ENCODE measurements at places on chromosomes 16 and 17. TPM values are rescaled to one million over a fixed set of nuclear protein-coding genes. Genes with fewer than 3 reads are reported as not detected.

GRCh38 chr16:58931436-58931835 lies 197.3 kb upstream of the GOT2 start:
- no peaks in the 10 kb centered on the region for H3K36me3 ChIP-seq
- no peaks in the 10 kb centered on the region for H3K27me3 ChIP-seq
- no peak for DNase-seq
- H3K4me3 ChIP-seq, result no peak overlapping the region

DNA sequence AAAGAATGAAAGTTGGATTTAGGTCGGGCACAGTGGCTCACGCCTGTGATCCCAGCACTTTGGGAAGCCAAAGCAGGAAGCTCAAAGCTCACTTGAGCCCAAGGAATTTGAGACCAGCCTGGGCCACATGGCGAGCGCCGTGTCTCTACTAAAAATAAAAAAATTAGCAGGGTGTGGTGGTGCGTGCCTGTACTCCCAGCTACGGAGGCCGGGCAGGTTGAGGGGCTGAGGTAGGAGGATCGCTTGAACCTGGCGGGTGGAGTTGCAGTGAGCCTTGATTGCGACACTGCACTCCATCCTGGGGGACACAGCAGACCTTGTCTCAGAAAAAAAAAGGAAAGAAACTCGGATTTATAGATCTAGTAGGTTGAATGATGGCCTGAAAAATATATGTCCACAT lies 37.4 kb upstream of the RPH3AL start:
- H3K27me3 ChIP-seq, result peaks cover 2% of the 10 kb centered on the region
- H3K27ac ChIP-seq, result no peak overlapping the region
- no peaks in the 10 kb centered on the region for H3K36me3 ChIP-seq
- DNase-seq, result no peak
- no peak overlapping the region for H3K4me3 ChIP-seq

DNA sequence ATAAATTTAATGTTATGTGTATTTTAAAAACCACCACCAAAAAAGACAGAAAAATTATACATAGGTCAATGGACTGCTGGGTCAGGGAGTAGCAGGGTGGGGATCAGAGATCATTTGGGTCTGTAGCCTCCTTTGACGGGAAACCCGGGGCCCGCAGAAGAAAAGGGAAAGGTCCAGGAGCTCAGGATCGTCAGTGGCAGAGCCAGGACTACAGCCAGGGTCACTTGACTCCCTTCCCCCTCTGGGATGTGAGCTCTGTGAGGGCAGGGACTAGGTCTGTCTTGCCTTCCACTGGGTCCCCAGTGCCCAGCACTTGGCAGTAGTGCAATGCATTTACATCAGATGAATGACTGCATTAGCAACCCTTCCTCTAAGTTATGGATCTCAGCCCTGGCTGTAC lies 62.1 kb downstream of the TOM1L2 start:
- no peaks in the 10 kb centered on the region for H3K36me3 ChIP-seq
- no peak overlapping the region for H3K27ac ChIP-seq
- H3K27me3 ChIP-seq, result no peaks in the 10 kb centered on the region
- H3K4me1 ChIP-seq, result peaks cover 16% of the 10 kb centered on the region

Gene CHST4
- total RNA-seq, result 0.61 TPM

Gene ZP2
- not detected for total RNA-seq

Gene NPW
- total RNA-seq, result 1.6 TPM

Gene TBC1D26
- total RNA-seq, result 0.12 TPM

Gene CACNA1H
- total RNA-seq, result 1.4 TPM

Measured in SJCRH30 (cell line).